ENCODE measurements at places on chromosomes 13 and 19. TPM values are rescaled to one million over a fixed set of nuclear protein-coding genes. Genes with fewer than 3 reads are reported as not detected.

- H3K27me3 ChIP-seq: no peaks in the 10 kb centered on the region
- no peaks in the 10 kb centered on the region for H3K4me1 ChIP-seq
- H3K27ac ChIP-seq: no peak overlapping the region
- H3K4me3 ChIP-seq: no peak overlapping the region
Measured at GRCh38 chr13:49731766-49732165, 40.5 kb upstream of the EBPL start.

DNA sequence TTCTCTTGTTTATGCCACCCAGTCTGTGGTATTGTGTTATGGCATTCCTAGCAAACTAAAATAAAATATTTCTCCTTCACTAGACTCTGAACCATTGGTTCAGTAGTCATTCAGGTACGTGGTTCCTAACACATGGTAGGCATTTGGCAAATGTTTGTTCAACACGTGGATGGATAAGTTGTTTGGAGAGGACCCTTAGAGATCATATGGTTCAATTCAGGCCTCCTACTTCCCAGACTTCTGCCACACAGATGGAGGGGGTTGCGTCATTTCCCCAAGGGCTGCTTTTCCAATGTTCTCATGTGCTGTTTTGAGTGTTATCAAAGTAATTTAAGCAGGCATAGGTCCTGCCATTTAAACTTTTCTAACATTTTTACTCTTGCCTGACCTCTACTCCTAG, 6.7 kb downstream of the CXCL17 start:
- peak overlapping the region; percentile 18 for H3K27ac ChIP-seq
- no peak for DNase-seq
- peaks cover 9% of the 10 kb centered on the region for H3K4me1 ChIP-seq
- H3K4me3 ChIP-seq: no peak overlapping the region
- no peaks in the 10 kb centered on the region for H3K27me3 ChIP-seq

DNA sequence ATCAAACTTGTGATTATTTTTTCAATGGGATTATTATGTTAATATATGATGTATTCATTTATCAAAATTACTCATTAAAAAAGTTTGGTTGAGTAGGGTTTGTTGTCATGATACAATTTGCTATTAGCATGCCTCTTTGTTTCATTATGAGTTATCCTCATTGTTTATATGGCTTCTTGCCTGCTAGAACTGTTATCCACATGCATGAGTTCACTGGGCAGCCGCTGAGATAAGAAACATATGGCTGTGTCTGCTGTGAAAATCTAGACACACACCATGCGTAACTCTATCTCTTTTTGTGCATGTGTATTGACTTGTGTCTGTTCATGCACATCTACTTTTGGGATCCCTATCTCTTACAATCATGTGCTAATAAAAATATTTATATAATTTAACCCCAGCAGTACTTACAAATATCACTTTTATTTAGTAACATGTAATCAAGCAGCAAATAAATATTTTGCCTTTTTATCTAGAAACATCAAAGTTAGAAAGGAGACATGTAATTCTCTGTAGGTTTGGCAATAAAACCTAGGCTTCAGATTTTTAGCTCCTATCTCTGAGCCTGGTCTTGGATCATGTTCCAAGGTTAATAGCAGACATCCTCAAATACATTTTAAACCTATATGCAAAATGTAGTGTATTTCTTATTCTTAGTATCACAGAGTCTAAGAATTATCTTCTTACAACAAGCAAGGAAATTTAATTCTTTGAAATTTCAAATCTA, 11.2 kb upstream of the KLF12 start:
- DNase-seq: no peak
- H3K36me3 ChIP-seq: no peaks in the 10 kb centered on the region
- no peaks in the 10 kb centered on the region for H3K27me3 ChIP-seq
- H3K4me1 ChIP-seq: no peaks in the 10 kb centered on the region
- no peak overlapping the region for H3K4me3 ChIP-seq

The FCAR gene
- 0.73 TPM for total RNA-seq

- no peak overlapping the region for H3K27ac ChIP-seq
- H3K4me3 ChIP-seq: no peak overlapping the region
- no peaks in the 10 kb centered on the region for H3K36me3 ChIP-seq
- DNase-seq: peak; percentile 78
- H3K27me3 ChIP-seq: no peaks in the 10 kb centered on the region
- no peaks in the 10 kb centered on the region for H3K4me1 ChIP-seq
Measured at GRCh38 chr13:112643759-112644459, 45.9 kb upstream of the ATP11A start.

DNA sequence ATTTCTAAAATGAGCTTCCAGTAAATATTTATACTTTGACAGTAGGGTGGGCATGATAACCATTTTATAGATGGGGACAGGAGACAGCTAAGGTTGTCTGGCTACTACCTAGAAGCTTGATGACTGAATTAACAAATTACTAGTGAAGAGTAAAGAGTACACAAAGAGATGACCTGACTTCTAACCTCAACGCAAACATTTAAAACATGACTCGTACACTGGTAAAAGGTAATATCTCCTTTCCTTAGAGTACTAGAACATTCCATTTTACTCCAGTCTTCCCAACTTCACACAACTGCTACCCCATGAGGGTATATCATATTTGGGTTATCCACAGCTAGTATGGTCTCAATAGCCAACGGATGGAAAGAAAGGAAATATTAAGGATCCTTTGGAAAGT, 258.9 kb downstream of the FOXO1 start:
- no peak overlapping the region for H3K27ac ChIP-seq
- H3K27me3 ChIP-seq: no peaks in the 10 kb centered on the region
- no peaks in the 10 kb centered on the region for H3K36me3 ChIP-seq
- DNase-seq: no peak

- DNase-seq: no peak
- H3K4me3 ChIP-seq: no peak overlapping the region
- H3K36me3 ChIP-seq: no peaks in the 10 kb centered on the region
- no peaks in the 10 kb centered on the region for H3K27me3 ChIP-seq
Measured at GRCh38 chr13:104843401-104843800, 1692.1 kb downstream of the EFNB2 start.

DNA sequence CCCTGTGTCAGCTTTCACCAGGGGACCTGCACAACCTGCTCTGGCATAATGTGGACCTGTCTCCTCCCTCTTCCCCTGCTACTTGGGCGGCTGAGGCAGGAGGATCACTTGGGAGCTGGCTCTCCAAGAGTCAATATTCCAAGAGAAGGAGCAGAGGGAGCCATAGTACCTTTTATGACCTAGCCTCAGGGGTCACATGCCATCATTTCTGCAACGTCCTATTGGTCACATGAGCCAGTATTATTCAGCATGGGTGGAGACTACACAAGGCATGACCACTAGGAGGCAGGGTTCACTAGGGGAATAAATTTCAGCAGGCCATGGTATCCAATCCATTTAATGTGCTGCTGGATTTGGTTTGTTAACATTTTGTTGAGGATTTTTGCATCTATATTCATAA, 12.0 kb upstream of the SHFL start:
- no peaks in the 10 kb centered on the region for H3K36me3 ChIP-seq
- peaks cover 4% of the 10 kb centered on the region for H3K4me1 ChIP-seq
- H3K27ac ChIP-seq: no peak overlapping the region
- no peak for DNase-seq
- no peak overlapping the region for H3K4me3 ChIP-seq

The SHISA7 gene
- not detected for total RNA-seq

GRCh38 chr13:85503797-85504196, 295.4 kb downstream of the SLITRK6 start:
- H3K4me1 ChIP-seq: no peaks in the 10 kb centered on the region
- H3K27me3 ChIP-seq: no peaks in the 10 kb centered on the region
- no peak overlapping the region for H3K4me3 ChIP-seq
- no peak for DNase-seq
- H3K36me3 ChIP-seq: no peaks in the 10 kb centered on the region
- H3K27ac ChIP-seq: no peak overlapping the region

The ZNF30 gene
- total RNA-seq: 1.1 TPM

The FPR3 gene
- 3.6 TPM for total RNA-seq

DNA sequence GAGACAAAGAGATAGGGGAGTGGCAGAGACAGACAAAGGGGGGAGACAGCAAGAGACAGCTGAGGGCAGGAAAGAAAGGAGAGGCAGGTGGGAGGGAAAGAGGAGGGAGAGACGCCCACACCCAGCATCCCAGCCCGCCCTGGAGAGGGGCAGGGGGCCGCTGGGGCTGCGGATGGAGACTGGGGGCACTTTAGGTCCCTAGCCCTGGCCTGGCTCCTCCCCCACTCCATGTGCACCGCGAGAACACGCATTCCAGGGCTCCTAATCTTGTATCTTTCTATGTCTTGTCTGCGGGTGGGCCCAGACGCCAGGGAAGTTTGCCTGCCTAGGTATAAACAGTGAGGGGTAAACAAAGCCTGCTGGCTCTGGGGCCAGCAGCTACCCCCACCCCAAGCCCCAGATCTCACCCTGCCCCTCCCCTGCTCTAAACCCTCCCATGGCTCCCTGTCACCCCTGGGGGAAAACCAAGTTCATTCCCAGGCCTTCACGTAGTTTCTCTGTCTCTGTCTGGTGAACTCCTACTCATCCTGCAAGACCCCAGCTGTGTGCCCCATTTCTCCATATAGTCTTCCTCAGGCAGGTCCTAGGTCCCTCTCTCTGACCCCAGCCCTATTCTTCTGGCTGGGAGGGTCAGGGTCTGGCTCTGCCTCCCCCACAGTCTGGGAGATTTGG, 5.7 kb downstream of the TLE5 start:
- H3K4me1 ChIP-seq: peaks cover 14% of the 10 kb centered on the region
- H3K4me3 ChIP-seq: no peak overlapping the region
- H3K36me3 ChIP-seq: peaks cover 32% of the 10 kb centered on the region
- peak overlapping the region; percentile 26 for H3K27ac ChIP-seq

DNA sequence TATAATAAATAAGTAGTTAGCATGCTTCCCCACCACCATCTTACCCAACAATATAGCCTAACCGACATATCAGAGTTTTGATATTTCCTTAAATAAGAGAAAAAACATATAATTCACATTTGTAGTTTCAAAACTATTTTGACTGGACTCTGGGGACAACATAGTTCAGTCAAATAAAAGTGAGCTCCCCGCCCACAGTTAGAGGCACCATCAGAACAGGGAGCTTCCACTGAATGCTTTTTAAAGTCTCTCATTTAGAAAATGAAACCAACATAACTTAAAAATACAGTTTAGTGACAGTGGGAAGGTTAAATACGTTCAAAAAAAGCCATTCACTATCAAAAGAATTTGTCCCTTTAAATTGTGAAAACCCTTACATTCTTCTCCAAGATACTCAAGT, 92.8 kb downstream of the EPSTI1 start:
- no peaks in the 10 kb centered on the region for H3K27me3 ChIP-seq
- no peaks in the 10 kb centered on the region for H3K36me3 ChIP-seq
- no peaks in the 10 kb centered on the region for H3K4me1 ChIP-seq
- H3K4me3 ChIP-seq: no peak overlapping the region

DNA sequence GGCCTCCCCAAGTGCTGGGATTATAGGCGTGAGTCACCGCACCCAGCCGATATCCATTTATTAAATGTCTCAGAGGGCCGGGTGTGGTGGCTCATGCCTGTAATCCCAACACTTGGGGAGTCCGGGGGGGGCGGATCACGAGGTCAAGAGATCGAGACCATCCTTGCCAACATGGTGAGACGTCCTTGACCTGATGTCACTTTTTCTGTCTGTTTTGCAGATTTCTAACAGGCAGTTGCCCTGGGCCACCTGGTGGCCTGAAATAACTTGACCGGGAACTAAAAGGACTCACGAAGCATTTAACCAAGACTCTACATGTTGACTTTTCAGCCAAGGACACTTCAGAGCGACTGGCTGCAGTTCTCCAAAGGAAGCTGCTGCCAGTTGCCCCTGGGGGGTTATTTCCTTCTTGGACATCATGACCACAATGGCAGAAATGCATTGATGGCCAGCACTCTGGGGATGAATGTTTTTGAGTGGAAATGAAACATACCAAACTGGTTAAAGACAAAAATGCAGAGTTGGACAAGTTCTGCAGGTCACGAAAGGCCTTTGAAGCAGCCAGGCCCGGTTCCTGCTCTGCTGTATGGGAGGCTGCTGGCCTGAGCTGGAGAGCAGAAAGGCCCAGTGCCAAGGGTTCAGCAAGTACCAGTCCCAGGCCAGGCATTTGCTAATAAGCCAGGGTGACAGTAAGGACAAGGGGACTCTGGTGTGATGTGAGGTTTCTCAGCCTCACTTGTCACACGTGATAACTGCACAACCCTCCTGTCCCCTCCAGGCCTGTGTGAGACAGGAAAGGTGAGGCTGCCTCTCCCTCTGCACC, 8.3 kb downstream of the ZNF837 start:
- H3K36me3 ChIP-seq: no peaks in the 10 kb centered on the region
- H3K27me3 ChIP-seq: no peaks in the 10 kb centered on the region
- no peak overlapping the region for H3K27ac ChIP-seq
- DNase-seq: no peak

DNA sequence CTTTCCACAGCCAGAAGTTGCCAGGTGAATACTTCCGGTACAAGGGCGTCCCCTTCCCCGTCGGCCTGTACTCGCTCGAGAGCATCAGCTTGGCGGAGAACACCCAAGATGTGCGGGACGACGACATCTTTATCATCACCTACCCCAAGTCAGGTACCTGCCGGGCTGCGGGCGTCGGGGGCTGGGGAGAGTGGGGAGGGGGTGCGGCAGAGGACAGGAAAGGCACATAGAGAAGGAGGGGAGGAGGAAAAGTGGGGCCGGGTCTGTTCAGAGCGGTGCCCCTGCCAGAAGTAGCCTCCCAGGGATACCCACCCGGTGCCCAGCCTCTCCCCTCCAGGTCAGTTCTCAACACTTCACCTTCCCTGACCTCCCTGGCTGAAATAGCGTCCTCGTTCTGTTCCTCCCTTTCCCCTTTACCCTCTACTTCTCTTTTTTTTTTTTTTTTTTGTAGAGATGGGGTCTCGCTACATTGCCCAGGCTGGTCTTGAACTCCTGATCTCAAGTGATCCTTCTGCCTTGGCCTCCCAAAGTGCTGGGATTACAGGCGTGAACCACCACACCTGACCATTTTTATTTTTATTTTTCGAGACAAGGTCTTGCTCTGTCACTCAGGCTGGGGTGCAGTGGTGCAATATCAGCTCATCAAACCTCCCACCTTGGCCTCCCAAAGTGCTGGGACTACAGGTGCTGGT, 24.1 kb downstream of the SULT2B1 start:
- no peaks in the 10 kb centered on the region for H3K27me3 ChIP-seq
- H3K36me3 ChIP-seq: no peaks in the 10 kb centered on the region
- H3K27ac ChIP-seq: no peak overlapping the region
- DNase-seq: no peak

The PRKCSH gene
- 204 TPM for total RNA-seq

The PTOV1 gene
- 44.4 TPM for total RNA-seq

The ZNF793 gene
- 0.80 TPM for total RNA-seq

The ATP4B gene
- total RNA-seq: not detected

- H3K4me1 ChIP-seq: no peaks in the 10 kb centered on the region
- no peak overlapping the region for H3K4me3 ChIP-seq
- H3K27ac ChIP-seq: no peak overlapping the region
- no peak for DNase-seq
Measured at GRCh38 chr13:113597391-113598080, 13.0 kb downstream of the TFDP1 start.
